ENCODE measurements at places on chromosomes 7 and 10. TPM values are rescaled to one million over a fixed set of nuclear protein-coding genes. Genes with fewer than 3 reads are reported as not detected.
A peak's percentile ranks its signal among the peaks of the same experiment; 100 is the strongest.

- no peaks in the 10 kb centered on the region for H3K36me3 ChIP-seq
- DNase-seq: no peak
- H3K4me3 ChIP-seq: no peak overlapping the region
- H3K4me1 ChIP-seq: peaks cover 17% of the 10 kb centered on the region
These were observed 73.1 kb upstream of the MET start for GRCh38 chr7:116598861-116599260.

Gene NOS3
- total RNA-seq: 6.8 TPM

GRCh38 chr7:575425-576366 lies 56.0 kb upstream of the PDGFA start:
- peaks cover 7% of the 10 kb centered on the region for H3K36me3 ChIP-seq
- DNase-seq: no peak
- no peaks in the 10 kb centered on the region for H3K4me1 ChIP-seq
- no peaks in the 10 kb centered on the region for H3K27me3 ChIP-seq
- H3K27ac ChIP-seq: no peak overlapping the region

Gene ZNF248
- total RNA-seq: 9.8 TPM

Gene HGF
- not detected for total RNA-seq

GRCh38 chr7:23334482-23335056 lies 35.4 kb downstream of the MALSU1 start:
- no peaks in the 10 kb centered on the region for H3K4me1 ChIP-seq
- H3K27ac ChIP-seq: no peak overlapping the region
- no peak overlapping the region for H3K4me3 ChIP-seq
- no peak for DNase-seq
- H3K27me3 ChIP-seq: peaks cover 18% of the 10 kb centered on the region

Gene CACNB2
- total RNA-seq: not detected

DNA sequence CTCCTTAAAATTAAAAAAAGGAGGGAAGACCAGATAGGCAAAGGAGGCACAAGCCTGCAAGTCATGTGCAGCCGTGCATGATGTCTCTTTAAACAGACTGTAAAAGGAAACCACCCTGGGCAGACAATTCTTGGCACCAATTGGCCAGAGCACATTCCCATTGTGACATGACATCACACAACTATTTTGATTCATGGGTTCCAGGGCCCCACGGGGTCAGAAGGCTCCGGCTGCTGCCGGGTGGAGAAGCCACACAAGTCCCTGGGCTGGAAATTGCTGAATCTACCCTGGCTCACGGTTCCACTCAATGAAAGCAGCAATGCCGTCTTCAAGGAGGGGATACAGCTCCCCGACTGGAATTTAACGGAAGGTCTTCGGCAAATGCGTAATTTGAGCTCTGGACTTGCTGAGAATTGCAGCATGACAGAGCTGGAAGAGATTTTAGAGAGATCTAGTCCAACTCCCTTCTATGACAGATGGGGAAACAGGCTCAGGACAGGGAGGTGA lies 140.5 kb downstream of the PRKAG2 start:
- no peak overlapping the region for H3K4me3 ChIP-seq
- no peak overlapping the region for H3K27ac ChIP-seq
- H3K36me3 ChIP-seq: no peaks in the 10 kb centered on the region
- no peaks in the 10 kb centered on the region for H3K27me3 ChIP-seq

DNA sequence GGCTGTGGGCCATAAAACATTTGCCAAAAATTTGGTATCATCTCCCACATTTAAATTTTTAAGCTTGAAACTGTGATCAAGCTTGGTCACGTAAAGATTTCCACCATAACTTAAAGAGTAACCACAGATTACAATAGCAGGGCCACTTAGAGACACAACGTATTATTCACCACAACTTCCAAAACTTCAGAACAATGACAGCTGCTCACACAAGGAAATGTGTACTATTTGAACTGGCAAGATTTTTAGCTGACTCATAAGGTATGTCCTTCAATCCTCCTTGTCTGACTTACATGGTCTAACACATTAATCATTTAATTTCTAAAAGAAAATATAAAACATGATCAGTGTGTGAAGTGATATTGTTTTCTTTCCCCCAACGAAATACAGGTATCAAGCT lies 234.5 kb downstream of the PARD3 start:
- no peak overlapping the region for H3K27ac ChIP-seq
- no peaks in the 10 kb centered on the region for H3K4me1 ChIP-seq
- H3K36me3 ChIP-seq: no peaks in the 10 kb centered on the region
- no peak for DNase-seq

DNA sequence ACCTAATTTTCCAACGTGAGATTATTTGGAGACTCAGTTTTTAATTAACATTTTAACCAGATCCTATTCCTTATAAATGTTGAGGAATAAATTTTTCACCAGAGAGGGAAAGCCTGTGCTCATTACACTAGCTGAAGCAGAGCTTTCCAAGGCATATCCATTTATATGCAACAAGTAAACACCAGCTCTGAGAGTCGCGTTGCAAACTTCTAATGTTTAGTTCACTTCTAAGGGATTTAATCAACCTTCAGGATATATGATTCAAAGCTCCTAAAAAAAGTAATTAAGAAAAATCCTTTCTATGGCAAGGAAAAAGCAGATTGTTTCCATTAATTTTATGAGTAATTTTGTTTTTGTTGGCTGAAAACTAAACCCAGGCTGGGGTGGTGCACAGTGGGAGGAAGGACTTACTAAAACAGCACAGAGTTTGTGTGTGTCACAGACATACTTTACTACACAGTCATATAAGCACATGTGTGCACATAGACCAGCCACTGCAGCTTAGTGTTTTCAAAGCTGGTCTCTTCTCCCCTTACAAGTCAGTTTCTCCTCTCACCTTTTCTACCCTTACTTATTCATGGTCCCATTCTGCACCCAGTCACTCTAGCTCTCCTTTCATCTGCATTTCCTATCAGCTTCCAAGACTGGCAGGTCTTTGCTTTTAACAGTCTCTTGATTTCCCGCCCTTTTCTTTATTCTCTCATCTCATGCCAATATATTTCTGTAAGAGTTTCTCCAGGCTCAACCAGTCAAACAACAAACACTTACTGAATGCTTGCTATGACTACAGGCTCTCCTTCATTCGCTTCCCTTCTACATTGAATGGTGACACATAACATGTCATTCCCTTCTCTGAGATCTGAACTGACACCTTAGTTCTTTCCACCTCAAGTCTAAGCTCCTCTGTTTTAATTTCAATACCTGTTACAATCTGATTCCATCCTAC lies 81.1 kb upstream of the FZD1 start:
- no peaks in the 10 kb centered on the region for H3K4me1 ChIP-seq
- no peak overlapping the region for H3K27ac ChIP-seq
- H3K27me3 ChIP-seq: no peaks in the 10 kb centered on the region
- no peaks in the 10 kb centered on the region for H3K36me3 ChIP-seq

GRCh38 chr10:77774940-77775391 lies 137.4 kb upstream of the KCNMA1 start:
- H3K4me3 ChIP-seq: no peak overlapping the region
- peaks cover 8% of the 10 kb centered on the region for H3K27me3 ChIP-seq
- peaks cover 4% of the 10 kb centered on the region for H3K36me3 ChIP-seq
- no peak for DNase-seq

DNA sequence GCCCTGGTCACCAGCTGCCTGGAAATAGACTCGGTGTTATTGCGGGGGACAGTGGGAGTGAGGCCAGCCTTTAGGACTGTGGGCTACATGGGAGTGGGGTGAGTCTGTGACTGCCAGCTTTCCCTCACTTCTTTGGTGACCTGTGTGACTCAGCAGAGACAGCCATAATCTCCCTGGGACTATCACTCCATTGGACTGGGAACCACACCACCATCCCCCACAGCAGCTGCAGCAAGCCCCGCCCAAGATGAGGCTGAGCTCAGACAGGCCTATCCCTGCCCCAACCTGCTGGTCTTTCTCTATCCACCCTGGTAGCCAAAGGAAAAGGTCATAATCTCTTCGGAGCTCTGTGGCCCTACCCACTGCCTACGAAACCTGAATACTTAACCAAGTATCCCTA lies 263.2 kb downstream of the FZD1 start:
- no peak overlapping the region for H3K27ac ChIP-seq
- DNase-seq: no peak
- H3K4me1 ChIP-seq: no peaks in the 10 kb centered on the region
- H3K4me3 ChIP-seq: no peak overlapping the region

GRCh38 chr10:17125206-17125893 lies 4.3 kb downstream of the CUBN start:
- H3K36me3 ChIP-seq: no peaks in the 10 kb centered on the region
- DNase-seq: no peak
- no peaks in the 10 kb centered on the region for H3K4me1 ChIP-seq
- H3K4me3 ChIP-seq: no peak overlapping the region
- no peaks in the 10 kb centered on the region for H3K27me3 ChIP-seq

Gene TDRD1
- total RNA-seq: 0.09 TPM

- H3K36me3 ChIP-seq: no peaks in the 10 kb centered on the region
- no peak for DNase-seq
- H3K4me1 ChIP-seq: no peaks in the 10 kb centered on the region
- H3K27me3 ChIP-seq: no peaks in the 10 kb centered on the region
These were observed 177.3 kb upstream of the PPP2R2D start for GRCh38 chr10:131723297-131724168.

DNA sequence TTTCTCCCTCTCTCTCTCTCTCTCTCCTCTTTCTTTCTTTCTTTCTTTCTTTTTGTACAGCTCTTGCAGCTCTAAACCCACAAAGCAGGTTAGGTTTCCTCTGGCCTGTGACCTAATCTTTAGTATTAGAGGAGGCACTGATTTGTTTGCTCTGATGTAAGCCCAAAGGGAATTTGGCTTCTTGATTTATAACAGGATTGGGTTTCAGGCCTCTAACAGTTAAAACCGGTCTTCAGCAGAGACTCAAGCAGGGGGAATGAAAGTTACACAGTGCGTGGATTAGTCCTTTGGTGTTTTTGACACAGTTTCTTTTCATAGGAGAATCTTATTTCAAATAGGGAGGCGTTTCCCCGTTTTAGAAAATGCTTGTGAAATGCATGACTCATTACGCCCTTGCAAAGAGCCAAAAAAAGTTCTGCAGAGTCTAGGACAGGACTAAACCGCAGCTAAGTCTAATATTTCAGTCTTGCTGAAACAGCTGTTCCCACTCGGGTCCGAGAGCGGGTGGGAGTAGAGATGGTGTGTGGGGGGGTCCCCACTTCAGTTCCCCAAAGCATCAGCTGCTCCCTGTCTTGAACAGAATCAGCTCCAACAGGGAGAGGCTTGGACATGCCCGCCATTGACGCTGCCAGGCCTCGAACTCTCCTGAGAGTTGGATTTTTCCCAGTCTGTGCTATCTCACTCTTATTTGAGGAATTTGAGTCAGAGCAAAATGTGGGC lies 296.5 kb upstream of the PITRM1 start:
- H3K4me1 ChIP-seq: peaks cover 46% of the 10 kb centered on the region
- no peaks in the 10 kb centered on the region for H3K36me3 ChIP-seq
- H3K27ac ChIP-seq: peak overlapping the region; percentile 94
- H3K4me3 ChIP-seq: peak overlapping the region; percentile 95
- peaks cover 8% of the 10 kb centered on the region for H3K27me3 ChIP-seq

DNA sequence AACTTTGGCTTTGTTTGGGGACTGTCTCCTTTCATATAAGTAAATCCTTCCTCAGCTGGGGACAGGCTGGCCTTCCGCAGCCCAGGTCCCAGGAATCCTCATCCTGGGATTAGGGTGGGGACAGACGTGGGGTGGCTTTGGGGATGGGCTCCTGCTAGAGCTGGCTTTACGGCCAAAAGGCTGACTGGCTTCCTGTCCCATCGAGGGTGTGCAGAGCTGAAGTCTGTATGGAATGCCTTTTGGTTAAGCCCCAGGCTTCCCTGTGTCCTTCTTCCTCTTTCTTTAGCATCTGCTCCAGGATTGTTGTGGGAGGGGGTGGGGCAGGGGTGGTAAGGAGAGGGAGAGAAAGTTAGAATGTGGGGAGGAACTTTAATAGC lies 59.4 kb upstream of the AQP1 start:
- H3K27ac ChIP-seq: no peak overlapping the region
- no peaks in the 10 kb centered on the region for H3K36me3 ChIP-seq
- H3K27me3 ChIP-seq: no peaks in the 10 kb centered on the region
- no peaks in the 10 kb centered on the region for H3K4me1 ChIP-seq
- no peak for DNase-seq
- H3K4me3 ChIP-seq: no peak overlapping the region

Gene MAGI2
- 0.31 TPM for total RNA-seq

Gene CTAGE15
- total RNA-seq: not detected
